Endodermal cell (in vitro differentiated cells): ENCODE measurements at places on chromosomes 4 and X. TPM values are rescaled to one million over a fixed set of nuclear protein-coding genes. Genes with fewer than 3 reads are reported as not detected.

The FRMD7 gene
- total RNA-seq = not detected in 2 replicates

The ZNF185 gene
- 13.0 and 13.5 TPM in 2 replicates for total RNA-seq

The RNF150 gene
- 10.4 to 38.4 TPM (median 10.8 TPM) in 3 replicates for total RNA-seq

The MAGEA2B gene
- 0.32 TPM in 1 of 2 replicates, not detected in the other for total RNA-seq

DNA sequence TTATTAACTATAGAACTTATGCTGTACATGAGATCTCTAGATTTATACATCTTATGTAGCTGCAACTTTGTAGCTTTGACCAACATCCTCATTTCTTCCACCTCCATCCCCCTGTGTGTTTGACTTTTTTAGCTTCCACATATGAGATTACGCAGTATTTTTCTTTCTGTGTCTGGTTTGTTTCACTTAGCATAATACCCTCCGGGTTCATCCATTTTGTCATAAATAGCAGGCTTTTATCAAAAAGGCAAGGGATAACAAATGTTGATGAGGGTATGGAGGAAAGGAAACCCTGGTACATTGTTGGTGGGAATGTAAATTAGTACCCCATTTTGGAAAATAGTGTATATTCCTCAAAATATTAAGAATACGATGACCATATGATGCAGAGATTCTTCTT, 116.4 kb upstream of the DGKK start:
- H3K27ac ChIP-seq = no peak overlapping the region
- no peaks in the 10 kb centered on the region for H3K4me1 ChIP-seq
- no peak for DNase-seq
- H3K36me3 ChIP-seq = peaks cover 6% of the 10 kb centered on the region
- H3K4me3 ChIP-seq = no peak overlapping the region
- no peaks in the 10 kb centered on the region for H3K27me3 ChIP-seq

- no peaks in the 10 kb centered on the region for H3K36me3 ChIP-seq
- no peak overlapping the region for H3K27ac ChIP-seq
- no peak overlapping the region for H3K4me3 ChIP-seq
- peak; percentile 38 for DNase-seq
- H3K27me3 ChIP-seq = no peaks in the 10 kb centered on the region
- no peaks in the 10 kb centered on the region for H3K4me1 ChIP-seq
Measured at GRCh38 chrX:18119856-18120255, 100.8 kb downstream of the BEND2 start.

DNA sequence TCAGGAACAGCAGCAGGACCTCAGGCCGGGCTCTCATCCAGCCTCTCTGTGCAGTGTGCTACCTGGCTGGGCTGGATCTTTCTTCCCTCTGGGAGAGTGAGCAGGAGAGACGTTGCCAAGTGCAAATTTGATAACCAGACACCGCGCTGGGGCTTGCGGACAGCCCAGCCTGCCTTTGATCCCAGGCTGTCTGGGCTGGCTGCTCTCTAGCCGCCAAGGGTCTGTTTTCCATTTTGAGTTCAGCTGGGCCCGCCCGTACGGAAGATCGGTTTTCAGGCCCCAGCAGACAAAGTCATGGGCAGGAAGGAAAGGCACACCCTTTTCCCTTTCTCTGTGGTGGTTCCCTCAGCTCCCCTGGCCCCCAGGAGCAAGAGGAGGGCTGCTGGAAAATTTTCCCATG, 90.2 kb downstream of the CPZ start:
- no peak overlapping the region for H3K27ac ChIP-seq
- DNase-seq = no peak
- no peaks in the 10 kb centered on the region for H3K4me1 ChIP-seq

- no peak for DNase-seq
- H3K36me3 ChIP-seq = no peaks in the 10 kb centered on the region
- H3K4me3 ChIP-seq = no peak overlapping the region
- H3K27me3 ChIP-seq = no peaks in the 10 kb centered on the region
- H3K4me1 ChIP-seq = no peaks in the 10 kb centered on the region
Measured at GRCh38 chr4:62256479-62256878, 1056.4 kb downstream of the ADGRL3 start.

- no peaks in the 10 kb centered on the region for H3K27me3 ChIP-seq
- no peak overlapping the region for H3K27ac ChIP-seq
- H3K4me3 ChIP-seq = no peak overlapping the region
- no peaks in the 10 kb centered on the region for H3K36me3 ChIP-seq
Measured at GRCh38 chrX:9676306-9676705, 89.3 kb downstream of the GPR143 start.
